Kidney glomerular epithelial cell (primary cell): ENCODE measurements at places on chromosomes 12 and 14.

DNA sequence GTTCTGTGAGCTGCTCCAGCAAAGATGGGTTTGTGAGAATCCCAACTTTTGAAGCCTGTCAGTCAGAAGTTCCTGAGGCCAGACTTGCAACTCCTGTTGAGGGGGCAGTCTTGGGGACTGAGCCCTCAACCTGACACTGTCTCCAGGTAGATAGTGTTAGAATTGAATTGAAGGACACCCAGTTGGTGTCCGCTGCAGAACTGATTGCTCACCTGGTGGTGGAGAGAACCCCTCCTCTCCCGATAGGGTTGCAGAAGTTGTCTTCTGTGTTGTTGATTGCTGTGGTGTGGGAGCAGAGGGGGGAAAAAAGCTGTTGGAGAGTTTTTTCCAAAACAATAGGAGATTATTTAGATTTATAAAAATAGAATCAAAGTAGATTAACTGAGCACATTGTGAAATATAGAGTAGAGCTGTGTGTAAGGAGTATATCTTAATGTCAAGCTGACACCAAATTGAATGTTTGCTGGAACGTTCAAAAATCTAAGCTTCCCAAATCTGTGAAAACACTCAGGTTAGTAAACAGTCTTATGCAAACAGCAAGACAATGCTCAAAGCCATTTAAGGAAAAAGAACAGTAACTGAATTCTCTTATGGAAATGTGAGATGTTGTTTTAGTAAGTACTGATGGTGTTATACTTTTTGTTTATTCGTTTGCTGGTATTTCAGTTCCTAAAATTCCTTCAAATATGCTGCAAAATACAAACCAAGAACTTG, 18.6 kb downstream of the HIF1A start:
- DNase-seq: no peak

- DNase-seq: no peak
These were observed 371.1 kb downstream of the FSCB start for GRCh38 chr14:44135972-44136371.

GRCh38 chr14:101594511-101595148, 33.3 kb downstream of the DIO3 start:
- DNase-seq: no peak

- DNase-seq: no peak
These were observed 207.8 kb downstream of the DPF3 start for GRCh38 chr14:72686101-72686500.

- peak; percentile 54 for DNase-seq
These were observed 415.5 kb downstream of the PCNX1 start for GRCh38 chr14:71322655-71323250.

DNA sequence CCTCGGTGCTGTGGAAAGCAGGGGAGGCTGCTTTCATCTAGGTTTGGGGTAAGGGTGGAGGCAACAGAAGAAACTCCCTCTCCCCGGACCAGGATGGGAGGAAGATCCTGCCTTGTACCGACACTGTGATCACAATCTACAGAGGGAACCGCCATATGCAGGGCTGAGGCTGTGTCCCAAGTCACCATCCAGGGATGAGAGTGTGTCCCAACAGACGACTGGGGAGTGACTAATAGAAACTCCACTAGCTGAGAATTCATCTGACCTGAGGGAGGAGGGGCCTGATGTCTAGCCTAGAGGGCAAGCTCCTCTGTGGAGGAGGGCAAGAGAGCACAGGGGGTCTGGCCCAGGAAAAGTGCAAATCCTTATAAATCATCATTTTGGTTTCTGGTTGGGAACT, 172.4 kb downstream of the CALM1 start:
- no peak for DNase-seq
